Astrocyte (in vitro differentiated cells and primary cell): ENCODE measurements at places on chromosomes 4 and X. TPM values are rescaled to one million over a fixed set of nuclear protein-coding genes. Genes with fewer than 3 reads are reported as not detected.

IL21 gene
- not detected in 2 replicates for total RNA-seq

CLIC2 gene
- total RNA-seq, result 0.27 TPM in 1 of 2 replicates, not detected in the other

SRPX gene
- total RNA-seq, result 60.1 and 67.7 TPM in 2 replicates

MAPK10 gene
- total RNA-seq, result 4.6 and 7.5 TPM in 2 replicates

TMPRSS11D gene
- not detected in 2 replicates for total RNA-seq

INTS6L gene
- total RNA-seq, result 7.5 and 8.7 TPM in 2 replicates

RPL10 gene
- 1,848 and 1,967 TPM in 2 replicates for total RNA-seq

UGT2A1 gene
- total RNA-seq, result not detected in 2 replicates

RHOXF1 gene
- not detected in 2 replicates for total RNA-seq

GRCh38 chr4:125781651-125782050 is 466.9 kb downstream of the FAT4 start:
- no peak for DNase-seq

DNA sequence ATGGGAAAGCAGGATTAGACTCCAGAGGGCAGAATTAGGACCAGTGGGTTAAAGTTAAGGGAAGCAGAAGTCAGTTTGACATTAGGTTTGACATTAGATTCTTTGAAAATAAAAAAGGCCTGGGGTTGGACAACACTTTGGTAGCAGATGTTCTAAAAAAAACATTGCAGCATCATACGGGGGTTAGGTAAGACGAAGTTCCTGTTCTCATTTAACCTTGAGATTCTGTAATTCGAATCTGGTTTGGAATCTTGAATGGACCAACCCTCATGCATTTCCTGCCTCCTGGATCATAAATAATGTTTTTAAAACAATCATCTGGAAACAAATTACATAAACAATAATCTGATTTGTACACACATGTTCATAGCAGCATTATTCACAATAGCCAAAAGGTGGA is 181.0 kb downstream of the SHROOM3 start:
- no peak for DNase-seq

GRCh38 chr4:177441803-177442622 is at the start of gene AGA:
Gene AGA, minus strand, starts transcription at chr4:177442437. Its CDS starts 62 bp downstream, at chr4:177442375.
- peak; percentile 88 for DNase-seq

DNA sequence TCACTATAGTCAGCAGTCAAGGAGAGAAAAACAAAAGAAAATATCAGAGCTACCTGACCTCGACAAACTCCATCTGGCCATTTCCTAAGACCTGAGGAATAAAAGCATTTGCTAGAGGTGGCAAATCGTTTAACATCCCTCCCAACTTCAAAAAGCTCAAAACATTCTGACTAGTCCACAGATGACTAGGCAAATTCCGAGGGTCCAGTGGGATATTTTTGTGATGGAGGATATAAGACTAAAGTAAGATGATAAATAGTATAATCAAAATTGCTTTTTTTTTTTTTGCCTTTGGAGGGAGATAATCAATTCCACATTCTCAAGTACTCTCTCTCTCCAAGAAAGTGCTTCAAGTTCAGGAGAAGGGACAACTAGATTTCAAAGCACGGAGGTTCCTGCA is 119.1 kb upstream of the ETNPPL start:
- no peak for DNase-seq

DNA sequence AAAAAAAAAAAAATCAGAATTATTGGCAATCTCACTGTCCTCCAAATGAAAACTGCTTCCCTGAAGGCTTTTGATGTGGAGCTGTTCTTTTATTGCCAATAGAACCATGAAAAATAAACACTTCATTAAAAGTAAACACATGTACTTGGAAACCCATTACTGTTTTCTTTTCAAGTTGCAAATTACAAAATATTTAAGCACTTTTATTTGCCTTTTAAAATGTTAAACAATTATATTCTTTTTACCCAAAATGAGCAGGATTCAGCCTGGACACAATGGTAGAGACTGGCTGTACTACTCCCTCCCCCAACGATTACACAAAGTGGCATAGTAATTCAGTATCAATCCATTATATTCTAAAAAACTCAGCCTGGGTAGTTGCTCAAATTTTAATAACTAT is 60.9 kb downstream of the SH2D1A start:
- DNase-seq, result no peak

DNA sequence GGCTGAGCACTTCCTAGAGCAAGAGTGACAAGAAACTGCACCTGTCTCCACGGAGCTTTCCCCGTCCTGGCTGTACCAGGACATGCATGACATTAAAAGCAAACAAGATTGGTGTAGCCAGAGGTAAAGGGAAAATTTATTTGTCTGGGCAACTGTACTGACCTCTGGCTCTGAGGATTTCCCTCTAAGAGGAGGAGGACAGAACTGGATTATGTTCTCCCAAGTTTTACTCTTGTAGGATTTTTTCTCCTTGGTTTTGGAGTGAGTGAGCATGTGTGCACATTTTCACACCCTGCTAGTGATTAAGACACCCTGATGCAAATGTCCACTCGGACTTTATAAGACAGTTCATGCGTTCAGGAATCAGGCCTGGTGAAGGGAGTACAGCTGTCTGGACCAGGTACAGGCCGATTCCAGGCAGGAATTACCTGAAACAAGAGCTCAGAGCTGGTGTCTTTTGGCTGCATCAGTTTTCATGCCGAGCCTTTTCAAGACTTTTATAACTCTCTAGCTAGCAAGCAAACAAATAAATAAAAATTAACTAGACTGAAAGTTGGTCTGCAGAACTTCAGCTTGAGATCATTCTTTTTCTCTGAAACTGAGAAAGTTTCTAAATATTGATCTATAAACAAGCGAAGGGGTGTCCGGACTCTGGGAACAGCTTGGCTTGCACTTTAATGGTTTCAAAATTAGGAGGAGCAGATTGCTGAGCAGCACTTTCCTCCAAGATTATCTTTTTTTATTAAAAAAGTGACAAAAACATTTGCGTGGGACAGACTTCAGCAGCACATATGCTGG is 51.3 kb upstream of the SPRY1 start:
- DNase-seq, result no peak

GRCh38 chrX:53116101-53116500 is 22.2 kb downstream of the KANTR start:
- DNase-seq, result peak; percentile 77

DNA sequence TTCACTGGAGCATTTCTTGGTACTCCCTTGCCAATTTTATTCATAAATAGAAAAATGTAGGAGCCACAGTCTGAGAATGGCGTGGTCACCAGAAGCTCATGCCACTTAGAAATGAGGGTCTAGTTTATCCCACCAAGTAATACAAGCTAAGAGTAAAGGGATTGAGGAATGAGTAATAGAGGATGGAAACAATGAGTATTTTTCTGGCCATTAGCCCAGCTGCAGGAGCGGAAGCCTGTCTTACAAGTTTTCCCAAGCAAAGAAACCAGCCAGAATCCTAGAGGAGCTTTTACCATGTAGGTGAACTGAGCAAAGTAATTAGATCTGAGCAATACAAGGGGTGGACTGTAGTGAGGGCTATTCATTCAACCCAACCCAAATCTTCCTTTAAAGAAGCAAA is 160.7 kb upstream of the NPY2R start:
- DNase-seq, result peak; percentile 70

DNA sequence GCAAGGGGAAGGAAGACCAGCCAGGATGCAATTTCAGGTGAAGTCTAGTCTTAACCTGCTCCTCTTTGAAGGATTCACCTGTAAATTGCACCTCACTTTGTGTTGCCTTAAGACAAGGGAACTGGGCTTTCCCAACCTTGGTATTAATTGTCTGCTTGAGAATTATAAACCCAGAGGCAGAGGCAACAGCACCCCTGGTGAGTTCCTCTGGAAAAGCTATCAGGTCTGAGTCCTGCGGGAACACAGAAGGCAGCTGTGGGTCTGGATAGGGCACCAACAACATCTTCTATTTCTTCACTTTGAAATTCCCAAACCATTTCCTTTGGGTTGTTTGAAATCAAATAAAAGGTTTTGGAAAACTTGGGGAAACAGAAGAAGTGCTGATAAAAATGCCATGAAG is 109.2 kb upstream of the NPY2R start:
- DNase-seq, result no peak

DNA sequence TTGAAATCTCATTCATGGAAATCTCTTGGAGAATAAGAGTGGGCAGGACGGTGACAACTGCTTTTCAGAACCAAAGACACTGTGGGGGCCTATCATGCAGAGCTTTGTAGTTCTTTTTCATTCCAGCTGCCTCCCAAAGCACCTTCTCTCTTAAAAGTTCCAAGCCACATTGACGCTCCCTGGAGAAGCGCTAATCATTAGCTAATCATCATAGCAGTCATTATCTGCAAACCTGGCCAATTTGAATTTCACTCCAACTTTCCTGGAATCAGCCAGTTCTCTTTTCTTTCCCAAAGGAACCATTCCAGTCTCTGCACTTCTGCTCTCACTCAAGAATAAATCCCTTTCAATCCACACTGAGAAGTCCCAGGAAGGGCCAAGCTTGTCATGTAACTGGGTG is 1144.1 kb upstream of the IGFBP7 start:
- DNase-seq, result no peak

DNA sequence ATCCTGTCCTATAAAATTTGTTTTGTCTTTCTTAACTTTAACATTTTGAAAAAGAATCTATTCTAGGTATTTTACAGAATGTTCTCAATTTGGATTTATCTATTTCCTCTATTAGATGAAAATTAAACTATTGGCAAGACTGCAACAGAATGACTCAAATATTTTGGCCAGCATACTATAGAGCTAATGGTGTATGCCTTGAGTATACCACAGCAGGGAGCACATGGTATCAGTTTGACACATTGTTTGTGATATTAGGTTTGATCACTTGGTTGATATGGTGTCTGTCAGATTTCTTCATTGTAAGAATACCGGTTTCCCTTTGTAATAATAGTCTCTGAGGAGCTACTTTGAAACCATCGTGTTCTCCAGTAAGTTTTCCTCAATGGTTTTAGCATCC is 87.8 kb upstream of the NPNT start:
- peak; percentile 20 for DNase-seq

- DNase-seq, result peak; percentile 3
These were observed 32.8 kb downstream of the STBD1 start for GRCh38 chr4:76339364-76339763.

GRCh38 chr4:145881576-145881975 is 57.0 kb downstream of the ZNF827 start:
- DNase-seq, result no peak

- peak; percentile 54 for DNase-seq
These were observed 227.6 kb downstream of the PRDM5 start for GRCh38 chr4:120694973-120695372.

- DNase-seq, result no peak
These were observed 111.2 kb upstream of the GALNT7 start for GRCh38 chr4:173057442-173057841.

GRCh38 chrX:44428989-44429627 is 85.6 kb upstream of the EFHC2 start:
- DNase-seq, result no peak

DNA sequence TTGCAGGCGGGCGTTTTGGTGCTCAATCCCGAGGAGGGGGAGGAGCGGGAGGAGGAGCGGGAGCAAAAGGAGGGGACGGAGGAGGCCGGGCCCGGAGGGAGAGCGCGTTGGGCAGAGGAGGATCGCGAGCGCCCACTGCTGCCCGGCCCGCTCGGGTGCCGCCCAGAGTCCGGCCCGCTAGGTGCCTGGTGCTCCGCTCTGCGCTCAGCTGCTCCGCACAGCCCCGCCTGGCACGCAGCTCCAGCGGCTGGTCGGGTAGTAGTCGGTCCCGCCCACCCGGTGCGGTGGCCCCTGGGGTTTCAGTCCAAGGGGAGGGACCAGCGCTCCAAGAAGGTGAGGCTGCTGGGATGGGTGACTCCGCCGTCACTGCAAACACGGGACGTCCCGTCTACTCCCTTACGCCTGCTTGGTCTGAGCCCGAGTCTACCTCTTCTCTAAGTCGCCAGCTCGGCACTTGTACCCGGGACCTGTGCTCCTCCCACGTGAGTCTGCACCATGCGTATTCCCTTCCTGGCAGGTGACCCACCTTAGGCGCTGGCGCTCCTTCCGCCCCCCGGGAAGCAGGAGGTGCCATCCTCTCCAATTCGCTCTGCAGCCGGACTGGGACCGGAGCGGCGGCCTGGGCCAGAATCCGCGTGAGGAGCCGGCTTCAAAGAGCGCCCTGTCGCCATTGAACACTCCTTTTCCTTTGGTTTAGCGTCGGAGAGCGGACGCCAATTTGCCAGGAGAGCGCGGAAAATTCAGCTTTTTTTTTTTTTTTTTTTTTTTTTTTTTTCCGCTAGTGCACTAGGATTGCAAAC is 405 bp upstream of the HS3ST1 start:
- peak; percentile 45 for DNase-seq

- DNase-seq, result no peak
These were observed 81.1 kb upstream of the HELT start for GRCh38 chr4:184937030-184937710.

- peak; percentile 70 for DNase-seq
These were observed 92.8 kb downstream of the AMELX start for GRCh38 chrX:11386001-11386523.
